ENCODE measurements at places on chromosomes 7 and 10.

DNA sequence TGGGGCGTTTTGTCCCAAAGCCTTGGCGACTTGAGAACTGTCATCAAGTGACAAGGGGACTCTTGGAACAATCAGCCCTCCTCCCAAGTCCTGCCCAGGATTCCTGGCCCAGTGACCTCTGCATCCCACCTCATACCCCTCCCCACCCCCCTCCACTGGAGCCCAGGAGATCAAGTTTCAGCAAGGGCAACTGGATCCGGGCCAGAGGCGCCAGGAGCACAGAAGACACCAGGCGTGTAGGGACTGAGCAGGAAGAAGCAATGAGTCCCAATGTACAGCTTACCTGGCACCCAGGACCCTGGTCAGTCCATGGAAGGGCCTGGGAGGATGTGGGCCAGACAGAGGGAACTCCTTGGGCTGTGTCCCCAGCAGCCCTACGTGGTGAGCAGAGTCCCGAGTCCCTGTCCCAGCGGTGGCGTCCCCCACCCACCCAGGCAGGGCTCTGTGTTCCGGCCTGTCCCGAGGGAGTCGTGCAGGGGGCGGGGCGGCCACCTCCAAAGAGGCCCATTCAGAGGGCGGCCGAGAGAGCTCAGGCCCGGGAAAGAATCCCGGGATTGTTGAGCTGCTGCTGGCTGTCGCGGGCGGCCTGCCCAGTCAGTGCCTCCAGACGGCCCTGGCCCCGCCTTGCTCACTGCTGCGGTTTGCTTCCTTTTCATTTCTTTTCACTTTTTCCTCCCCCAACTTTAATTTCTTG, 254.1 kb downstream of the TNS3 start:
- peak; percentile 50 for DNase-seq

DNA sequence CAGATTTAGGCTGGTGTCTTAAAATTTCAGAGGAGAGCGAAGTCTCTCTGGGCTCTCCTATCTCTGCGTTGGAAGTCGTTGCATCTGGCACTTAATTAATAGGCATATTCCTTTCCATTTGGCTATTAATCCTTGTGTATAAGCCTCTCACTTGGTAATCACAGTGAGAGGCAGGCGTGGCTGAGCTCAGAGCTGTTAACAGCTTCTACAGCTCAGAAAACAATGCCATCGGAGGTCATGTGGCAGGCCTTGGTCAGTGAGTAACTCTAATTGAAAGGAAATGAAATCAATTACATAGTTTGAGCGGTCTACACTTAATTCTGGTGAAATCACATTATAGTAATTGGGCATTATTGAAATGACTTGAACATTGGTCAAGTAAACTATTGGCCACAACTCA, 135.1 kb downstream of the DPY19L1 start:
- DNase-seq: no peak

GRCh38 chr10:69731184-69731583, 70.5 kb upstream of the COL13A1 start:
- DNase-seq: no peak

DNA sequence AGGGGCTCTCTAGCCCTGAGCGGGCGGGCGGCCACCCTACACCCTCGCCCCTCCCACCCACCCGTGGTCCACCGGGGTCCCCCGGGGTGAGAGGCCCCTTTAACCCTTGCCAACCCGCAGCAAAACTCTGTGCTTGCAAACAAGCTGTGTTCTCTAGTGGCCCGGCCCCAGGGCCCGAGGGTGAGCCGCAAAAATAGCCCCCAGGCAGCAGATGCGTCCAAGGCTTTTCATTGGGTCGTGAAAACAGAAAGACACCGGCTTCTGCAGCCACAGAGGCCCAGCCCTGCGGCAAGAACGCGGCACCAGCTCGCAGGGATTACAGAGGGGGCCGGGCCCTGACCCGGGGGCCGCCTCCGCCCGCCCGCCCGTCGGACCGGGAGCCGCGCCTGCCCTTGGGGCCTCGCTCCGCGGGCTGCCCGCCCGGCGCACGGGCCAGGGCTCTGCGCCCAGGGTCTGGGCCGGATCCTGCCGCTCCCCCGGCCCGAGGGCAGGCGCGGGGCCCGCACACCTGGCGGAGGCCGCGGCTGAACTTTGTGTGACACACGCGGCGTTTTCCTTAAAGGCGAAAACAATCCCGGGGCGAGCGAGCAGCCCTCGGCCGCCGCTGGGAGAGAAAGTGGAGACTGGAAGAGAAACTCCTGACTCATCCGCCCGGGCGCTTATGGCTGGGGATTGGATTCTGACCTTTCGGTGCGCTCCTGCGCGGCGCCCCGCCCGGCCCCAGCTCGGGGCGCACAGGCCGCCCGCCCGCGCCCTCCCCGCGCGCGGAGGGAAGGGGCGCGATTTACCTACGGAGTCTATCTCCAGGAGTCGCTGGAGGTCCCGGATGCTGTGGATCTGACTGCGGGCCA, 2.8 kb downstream of the PDGFA start:
- peak; percentile 90 for DNase-seq

GRCh38 chr7:49980465-49980864, 112.6 kb downstream of the ZPBP start:
- no peak for DNase-seq

GRCh38 chr10:56537984-56538383, 176.9 kb upstream of the ZWINT start:
- no peak for DNase-seq
